IMR-90 (cell line): ENCODE measurements at places on chromosomes 3 and 15. TPM values are rescaled to one million over a fixed set of nuclear protein-coding genes. Genes with fewer than 3 reads are reported as not detected.

DNA sequence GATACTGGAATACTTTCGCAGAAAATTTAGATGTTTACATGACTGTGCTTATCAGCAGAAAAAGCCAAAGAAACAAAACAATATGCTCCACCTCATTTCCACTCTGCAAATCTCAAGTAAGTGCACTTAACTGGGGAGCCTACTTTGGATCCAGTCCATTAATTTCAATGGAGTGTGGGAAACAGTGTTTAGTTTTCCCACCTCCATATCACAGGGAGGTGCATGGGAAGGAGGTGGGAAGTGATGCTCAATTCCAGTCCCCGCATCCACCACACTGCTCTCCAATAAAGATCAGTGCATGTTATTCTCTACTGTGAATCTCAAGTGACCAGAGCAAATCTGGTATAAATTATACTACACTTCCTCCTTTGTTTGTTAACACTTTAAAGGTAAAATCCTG, 2.9 kb downstream of the NEDD4 start:
- DNase-seq: no peak

DNA sequence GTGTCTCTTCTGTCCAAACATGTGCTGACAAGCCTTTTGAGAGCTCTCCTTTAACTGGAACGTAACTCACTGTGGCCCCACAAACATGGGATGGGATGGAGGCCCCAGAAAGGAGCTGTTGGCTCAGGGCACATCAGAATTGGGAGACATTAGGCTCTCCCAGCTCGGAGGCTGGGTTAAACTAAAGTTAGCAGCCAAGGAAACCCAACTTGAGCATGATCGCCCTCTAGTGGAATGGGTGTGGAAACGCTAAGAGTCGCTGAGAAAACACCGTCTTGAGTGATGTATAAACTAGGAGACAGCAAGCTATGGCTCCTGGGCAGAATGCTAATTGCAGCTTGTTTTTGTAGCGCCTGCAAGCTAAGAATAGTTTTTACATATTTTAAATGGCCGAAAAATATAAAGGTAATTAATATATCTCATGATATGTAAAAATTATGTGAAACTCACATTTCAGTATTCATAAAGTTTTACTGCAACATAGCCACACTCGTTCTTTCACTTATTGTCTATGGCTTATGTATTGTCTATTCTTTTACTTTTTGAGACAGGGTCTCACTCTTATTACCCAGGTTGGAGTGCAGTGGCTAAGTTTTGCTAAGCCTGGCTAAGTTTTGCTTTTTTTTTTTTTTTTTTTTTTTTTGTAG, 138.8 kb upstream of the HACD2 start:
- peak; percentile 80 for DNase-seq

DNA sequence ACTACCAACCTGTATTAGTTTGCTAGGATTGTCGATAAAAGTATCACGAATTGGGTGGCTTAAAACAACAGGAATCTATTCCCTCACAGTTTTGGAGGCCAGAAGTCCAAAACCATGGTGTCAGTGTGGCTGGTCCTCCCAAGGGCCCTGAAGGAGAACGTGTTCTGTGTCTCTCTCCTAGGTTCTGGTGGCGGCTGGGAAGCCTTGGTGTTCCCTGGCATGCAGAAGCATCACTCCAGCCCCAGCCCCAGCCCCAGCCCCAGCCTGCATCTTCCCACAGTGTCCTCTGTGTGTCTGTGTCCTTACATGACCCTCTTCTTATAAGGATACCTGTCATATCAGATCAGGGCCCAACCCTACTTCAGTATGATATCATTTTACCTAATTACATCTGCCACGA, 272.5 kb upstream of the LYSMD4 start:
- no peak for DNase-seq

DNA sequence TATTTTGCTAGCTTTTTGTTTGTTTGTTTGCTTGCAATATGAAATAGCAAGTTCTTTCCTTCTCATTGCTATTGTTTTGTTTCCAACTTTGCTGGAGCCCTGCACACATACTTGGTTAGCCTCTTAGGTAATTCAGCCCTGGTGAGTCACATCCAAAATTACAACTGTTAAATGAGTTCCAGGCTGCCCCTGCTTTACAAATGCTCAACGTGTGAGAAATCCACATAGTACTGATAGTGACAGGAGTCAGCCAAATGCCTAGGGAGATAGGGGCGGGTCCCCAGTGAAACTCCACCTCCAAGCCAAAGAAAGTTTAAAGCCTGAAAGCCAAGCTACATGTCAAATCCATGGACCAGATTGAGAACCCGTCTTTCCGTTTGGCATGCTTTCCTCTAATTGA, 81.3 kb upstream of the RNF7 start:
- DNase-seq: peak; percentile 67

DNA sequence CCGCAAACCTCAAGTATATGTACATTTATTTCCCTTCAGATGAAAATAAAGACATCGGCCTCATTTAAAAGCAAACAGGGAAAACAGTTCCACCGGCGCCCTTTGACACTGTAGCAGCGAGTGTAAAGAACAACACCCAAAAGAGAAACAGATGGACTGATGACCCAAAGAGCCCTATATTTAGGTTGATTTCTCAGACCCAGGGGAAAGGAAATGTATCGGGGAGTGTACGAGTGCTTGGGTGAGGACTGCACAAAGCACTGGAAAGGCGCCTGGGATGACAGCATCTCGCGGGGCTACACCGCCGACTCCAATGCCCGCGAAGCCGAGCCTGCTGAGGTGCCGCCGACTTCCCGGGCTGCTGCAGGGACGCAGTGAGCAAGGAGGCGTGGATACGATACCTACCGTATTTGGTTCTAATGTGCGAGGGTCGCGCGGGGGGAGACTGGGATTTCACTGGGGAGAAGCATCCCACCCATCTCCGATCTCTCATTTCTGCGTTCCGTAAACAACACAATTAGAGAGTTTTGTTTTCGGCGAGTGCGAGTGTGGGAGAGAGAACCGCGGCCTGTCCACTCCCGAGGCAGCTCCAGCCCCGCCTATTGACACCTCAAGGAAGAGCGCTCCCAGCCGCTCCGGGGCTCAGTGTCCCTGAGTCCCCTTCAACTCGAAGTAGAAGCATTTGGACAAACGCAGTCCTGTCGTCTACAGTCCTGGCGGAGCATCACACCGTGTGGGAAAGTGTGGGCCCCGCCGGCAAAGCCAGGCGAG, 2.0 kb downstream of the MECOM start:
- DNase-seq: peak; percentile 36

DNA sequence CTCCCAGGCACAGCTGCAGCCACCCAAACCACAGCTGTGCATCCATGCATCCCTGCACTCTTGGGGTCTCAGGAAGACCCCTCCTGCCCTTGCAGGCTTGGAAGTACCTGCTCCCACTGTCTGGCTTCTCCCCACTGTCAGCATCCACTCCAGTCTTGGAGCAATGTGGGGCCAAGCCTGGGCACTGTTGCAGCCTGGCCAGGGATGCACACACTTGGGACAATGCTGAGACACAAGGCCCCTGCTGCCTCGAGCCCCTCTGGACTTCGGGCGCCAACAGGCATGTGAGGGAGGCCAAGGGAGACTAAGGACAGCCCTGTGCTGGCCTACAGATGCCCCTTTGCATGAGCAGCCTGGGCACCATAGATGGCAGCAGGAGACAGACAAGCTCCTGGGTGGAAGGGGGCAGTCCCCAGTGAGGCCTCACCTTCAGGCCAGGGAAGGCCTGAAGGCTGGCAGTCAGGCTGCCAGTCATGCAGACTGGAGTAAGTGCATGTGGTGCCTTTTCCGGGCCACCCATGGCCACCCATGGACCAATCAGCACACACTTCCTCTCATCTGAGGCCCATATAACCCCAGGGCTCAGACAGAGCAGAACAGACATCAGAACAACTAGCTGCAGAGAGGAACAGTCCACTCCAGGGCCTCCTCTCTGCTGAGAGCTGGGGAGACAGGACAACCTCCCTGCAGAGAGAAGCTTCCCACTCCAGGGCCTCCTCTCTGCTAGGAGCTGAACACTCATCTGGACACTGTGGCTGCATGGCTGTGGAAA, 219.0 kb downstream of the VGLL3 start:
- DNase-seq: no peak

DNA sequence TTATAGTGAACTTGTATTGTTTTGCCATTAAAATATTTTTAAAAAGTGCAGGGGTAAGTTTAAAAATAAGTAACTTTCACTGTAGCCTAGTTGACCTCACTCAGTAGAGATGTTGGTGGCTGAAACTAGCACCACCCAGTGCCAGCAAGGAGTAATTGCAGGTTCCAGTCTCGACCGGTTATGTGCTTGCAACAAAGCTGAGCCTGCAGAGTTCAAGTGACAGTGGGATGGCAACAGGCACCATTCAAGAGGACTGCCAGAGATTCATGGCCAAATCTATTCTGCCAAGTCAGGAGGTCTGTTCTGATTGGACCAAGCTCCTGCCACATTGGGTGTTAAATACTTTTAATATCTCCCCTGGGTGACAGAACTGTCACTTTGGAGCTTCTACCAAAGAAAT, 2.7 kb downstream of the ADAMTS7 start:
- peak; percentile 34 for DNase-seq

DNA sequence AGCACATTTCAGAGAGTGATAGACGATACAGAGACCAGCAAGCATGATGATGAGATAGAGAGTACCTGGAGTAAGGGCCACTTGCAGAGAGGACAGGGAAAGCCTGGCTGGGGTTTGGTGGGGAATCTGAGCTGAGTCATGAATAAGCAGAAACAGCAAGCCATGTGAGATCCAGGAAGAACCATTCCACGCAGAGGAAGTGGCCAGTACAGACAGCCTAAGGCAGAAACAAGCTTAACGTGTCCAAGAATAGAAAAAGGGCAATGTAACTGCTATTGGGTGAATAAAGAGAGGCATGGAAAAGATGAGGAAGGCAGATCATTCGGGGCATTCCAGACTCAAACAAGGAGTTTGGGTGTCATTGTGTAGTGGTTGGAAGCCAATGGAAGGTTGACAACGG, 816.3 kb upstream of the CFAP20DC start:
- DNase-seq: no peak

DNA sequence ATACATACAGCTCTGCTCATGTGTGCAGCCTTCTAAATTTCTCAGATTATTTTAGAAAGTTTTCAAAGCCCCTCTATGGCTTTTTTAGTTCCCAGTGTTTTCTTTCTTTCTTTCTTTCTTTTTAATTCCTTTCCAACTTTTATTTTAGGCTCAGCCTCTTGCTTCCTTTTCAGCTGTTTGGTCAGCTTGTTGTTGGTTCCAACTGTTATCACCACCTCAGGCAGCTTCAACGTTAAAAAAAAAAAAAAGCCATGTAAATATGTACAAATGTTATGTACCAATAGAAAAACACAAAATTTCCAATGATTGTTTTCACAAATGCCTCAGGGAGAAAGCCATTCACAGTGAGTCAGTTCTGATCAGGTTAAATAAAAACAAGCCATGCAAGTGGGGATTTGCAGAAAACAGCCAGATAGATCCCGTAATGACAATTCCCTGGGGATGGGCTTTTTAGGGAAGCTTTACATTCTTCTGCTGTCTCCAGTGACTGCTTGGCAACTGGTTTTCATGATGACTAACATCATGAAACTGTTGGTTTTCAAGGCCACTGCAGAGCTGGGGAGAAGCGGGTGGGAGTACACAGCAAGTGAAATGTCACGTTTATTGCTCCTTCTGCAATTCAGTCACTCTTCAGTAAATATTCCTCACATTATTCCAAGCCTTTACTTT, 908.4 kb downstream of the EPHA3 start:
- DNase-seq: peak; percentile 36

GRCh38 chr3:173891272-173892100, 493.9 kb downstream of the NLGN1 start:
- no peak for DNase-seq

DNA sequence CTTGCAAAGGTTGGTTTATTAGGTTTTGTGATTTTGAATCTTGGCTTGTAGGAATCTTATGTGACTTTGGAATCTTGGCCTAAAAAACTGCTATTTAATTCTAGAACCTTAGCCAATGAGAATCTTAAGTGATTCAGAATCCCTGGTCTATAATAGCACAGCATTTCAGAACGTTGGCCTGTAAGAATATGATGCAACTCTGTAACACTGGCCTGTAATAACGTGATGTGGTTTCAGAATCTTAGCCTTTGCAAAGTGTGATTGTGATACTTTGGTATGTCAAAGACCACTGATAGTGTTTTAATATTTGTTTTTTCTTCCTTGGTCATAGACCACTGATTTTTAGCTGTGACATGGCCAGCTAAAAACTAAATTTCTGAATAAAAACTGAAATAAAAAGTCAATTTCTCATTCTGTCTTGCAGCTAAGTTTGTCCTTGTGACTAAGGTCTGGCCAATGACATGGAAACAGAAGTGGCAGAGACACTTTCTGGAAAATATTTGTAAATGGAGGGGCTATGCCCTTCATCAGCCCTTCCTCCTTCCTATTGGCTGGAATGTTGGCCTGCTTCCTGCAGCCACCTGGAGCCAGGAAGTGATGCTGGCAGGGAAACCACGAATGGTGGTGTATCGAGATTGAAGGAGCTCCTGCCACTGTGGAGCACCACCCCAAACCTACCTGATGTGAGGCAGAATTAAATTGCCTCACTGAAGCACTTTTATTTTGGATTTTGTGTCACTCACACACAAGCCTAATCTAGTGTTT, 42.3 kb upstream of the CORO2B start:
- peak; percentile 98 for DNase-seq

- DNase-seq: no peak
These were observed 297.3 kb upstream of the PROK2 start for GRCh38 chr3:72082186-72082715.

DNA sequence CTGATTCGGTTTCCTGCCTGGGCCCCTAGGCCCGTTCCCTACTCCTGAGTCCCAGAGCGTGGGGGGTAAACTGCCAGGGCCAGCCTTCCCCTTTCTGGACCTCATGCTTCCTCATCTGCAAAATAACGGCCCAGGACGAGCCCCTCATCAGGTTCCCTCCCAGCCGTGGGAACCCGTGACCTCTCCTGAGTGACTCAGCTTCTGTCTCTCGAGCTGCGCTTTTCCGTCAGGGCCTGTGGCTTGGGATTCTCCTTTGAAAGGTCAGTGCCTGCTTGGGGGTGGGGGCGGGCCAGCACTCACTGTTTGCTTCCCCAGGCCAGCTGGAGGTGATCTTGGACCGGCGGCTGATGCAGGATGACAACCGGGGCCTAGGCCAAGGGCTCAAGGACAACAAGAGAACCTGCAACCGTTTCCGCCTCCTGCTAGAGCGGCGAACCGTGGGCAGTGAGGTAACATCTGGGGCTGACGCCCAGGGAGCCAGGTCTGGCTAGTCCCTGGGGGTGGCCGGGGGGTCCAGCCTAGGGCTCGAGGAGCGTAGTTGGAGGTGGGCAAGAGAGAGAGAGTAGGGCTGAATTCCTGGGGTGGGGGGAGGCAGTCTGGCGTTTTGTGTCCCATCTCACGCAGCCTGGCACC, 12.8 kb downstream of the MAN2A2 start:
- DNase-seq: peak; percentile 75

GRCh38 chr15:78327466-78327865, 12.7 kb upstream of the CRABP1 start:
- no peak for DNase-seq

GRCh38 chr3:45029661-45030060, 3.6 kb downstream of the CLEC3B start:
- DNase-seq: peak; percentile 66

THAP10 gene
- 2.8 and 3.0 TPM in 2 replicates for polyA plus RNA-seq

SLC9A9 gene
- polyA plus RNA-seq: 1.1 and 1.4 TPM in 2 replicates

TGM4 gene
- 0.03 and 0.10 TPM in 2 replicates for polyA plus RNA-seq

ACAD9 gene
- 40.8 and 41.3 TPM in 2 replicates for polyA plus RNA-seq

ZPLD1 gene
- polyA plus RNA-seq: 0.03 TPM in 1 of 2 replicates, not detected in the other
